ENCODE measurements at places on chromosomes 5 and 9. TPM values are rescaled to one million over a fixed set of nuclear protein-coding genes. Genes with fewer than 3 reads are reported as not detected.

DNA sequence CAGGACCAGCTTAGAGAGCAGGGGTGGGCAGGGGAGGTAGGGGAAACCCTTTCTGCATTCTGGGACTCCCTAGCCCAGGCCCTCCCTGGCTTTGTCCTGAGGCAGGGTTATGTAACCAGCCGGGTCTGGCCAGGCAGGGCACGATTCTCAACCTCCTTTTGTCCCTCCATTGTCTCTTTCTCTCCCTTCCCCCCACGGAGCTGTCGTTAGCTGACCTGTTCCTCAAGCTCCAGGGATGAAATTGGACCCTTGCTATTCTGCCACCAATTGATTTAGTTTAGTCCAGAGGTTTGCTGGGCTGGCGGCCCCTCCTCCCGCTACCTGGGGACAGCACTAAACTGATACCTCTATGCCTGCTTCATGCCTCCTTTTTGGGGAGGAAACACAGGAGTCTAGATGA, 9.4 kb upstream of the NDST1 start:
- H3K27ac ChIP-seq: peak overlapping the region; percentile 78
- H3K36me3 ChIP-seq: peaks cover 4% of the 10 kb centered on the region
- DNase-seq: no peak
- no peaks in the 10 kb centered on the region for H3K27me3 ChIP-seq

DNA sequence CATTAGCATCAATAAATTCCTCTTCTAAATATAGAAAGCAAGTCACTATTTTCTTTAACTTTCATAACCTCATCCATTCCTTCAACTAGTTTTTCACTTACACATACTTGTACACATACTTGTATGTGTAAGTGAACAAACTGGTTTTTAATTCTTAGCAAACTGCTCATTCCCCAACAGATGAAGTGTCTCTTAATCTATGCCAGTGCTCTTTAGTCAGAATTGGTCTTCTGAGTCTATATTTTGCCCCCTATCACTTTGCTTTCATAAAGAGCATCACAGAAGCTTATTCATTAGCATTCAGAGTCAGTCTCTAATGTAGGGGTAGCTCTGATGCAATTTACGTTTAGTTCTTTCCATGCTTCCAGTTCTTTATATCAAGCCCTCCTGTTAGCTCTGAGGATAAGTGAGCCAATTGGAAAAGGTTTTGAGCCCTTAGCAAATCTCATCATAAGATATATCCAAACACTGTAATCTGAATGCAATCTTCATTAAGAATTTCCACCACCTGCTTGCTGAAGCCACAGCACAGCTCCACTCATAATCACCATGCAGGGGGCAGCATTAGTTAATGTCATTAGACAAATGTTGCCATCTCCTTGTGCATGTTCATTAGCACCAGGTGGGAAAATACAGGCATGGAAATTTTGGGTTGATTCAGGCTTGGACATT, 178.5 kb upstream of the SLC24A2 start:
- no peak overlapping the region for H3K4me3 ChIP-seq
- DNase-seq: no peak
- H3K36me3 ChIP-seq: no peaks in the 10 kb centered on the region
- H3K27ac ChIP-seq: no peak overlapping the region
- H3K27me3 ChIP-seq: no peaks in the 10 kb centered on the region

GRCh38 chr5:104643320-104643719, 1080.7 kb upstream of the NUDT12 start:
- no peaks in the 10 kb centered on the region for H3K27me3 ChIP-seq
- H3K27ac ChIP-seq: no peak overlapping the region
- H3K4me1 ChIP-seq: no peaks in the 10 kb centered on the region
- no peaks in the 10 kb centered on the region for H3K36me3 ChIP-seq
- H3K4me3 ChIP-seq: no peak overlapping the region

DNA sequence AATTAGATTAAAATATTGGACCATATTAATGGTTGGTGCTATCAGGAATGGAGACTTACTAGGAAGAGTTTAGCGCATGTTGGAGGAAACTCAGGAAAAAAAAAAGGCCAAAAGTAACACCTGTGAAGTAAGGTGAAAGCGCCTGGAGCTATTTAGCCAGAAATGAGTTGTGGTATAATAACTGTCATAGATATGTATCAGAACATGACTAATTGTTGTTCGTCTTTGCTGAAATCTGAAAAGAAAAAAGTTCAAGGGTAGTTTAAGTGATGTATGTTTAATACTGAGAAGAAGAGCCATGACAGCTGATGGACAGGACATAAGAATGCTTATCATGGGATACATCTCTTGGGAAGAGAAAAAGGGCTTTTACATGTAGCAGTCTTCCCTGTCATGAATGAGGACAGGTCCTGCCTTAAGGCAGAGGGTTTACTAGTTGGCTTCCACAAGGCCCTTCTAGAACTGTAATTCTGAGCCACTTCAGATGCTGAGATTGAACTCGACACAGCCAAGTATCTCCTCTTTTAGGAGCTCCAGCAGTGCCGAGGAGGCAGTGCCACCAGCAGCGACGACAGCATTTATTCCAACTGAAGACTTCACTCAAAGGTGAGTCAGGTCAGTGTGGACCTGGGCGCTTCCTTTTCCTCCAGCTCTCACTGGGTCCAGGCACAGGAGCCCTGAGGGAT, 940 bp upstream of the CAMK4 start:
- no peak overlapping the region for H3K27ac ChIP-seq
- H3K4me1 ChIP-seq: peaks cover 26% of the 10 kb centered on the region
- H3K36me3 ChIP-seq: no peaks in the 10 kb centered on the region
- DNase-seq: no peak
- H3K4me3 ChIP-seq: peak overlapping the region; percentile 79
- peaks cover 28% of the 10 kb centered on the region for H3K27me3 ChIP-seq

GRCh38 chr5:129747572-129748407, at the start of gene MINAR2:
MINAR2 (plus strand) TSS chr5:129748094; CDS start chr5:129748191, 97 bp downstream.
- H3K27ac ChIP-seq: no peak within 1 kb of the TSS
- H3K36me3 ChIP-seq: no peaks in the 10 kb centered on the region
- H3K27me3 ChIP-seq: no peaks in the 10 kb centered on the region
- no peak for DNase-seq
- no peaks in the 10 kb centered on the region for H3K4me1 ChIP-seq

DNA sequence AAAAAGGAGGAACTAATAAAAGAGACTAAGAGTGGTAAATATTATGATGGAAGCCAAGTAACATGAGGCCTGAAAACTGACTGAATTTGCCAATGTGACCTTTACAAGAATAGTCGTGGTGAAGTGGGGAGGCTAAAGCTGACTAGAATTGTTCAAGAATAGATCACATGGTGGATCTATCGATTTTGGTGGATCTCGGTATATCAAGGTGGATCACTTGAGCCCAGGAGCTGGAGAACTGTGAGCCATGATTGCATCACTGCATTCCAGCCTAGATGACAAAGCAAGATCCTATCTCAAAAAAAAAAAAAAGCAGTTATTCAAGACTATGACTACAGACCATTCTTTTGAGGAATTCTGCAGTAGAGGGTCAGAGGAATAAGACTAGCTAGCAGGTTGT, 15.1 kb downstream of the ERMP1 start:
- no peak for DNase-seq
- no peak overlapping the region for H3K27ac ChIP-seq
- H3K4me3 ChIP-seq: no peak overlapping the region
- no peaks in the 10 kb centered on the region for H3K27me3 ChIP-seq

- no peak overlapping the region for H3K27ac ChIP-seq
- no peak overlapping the region for H3K4me3 ChIP-seq
- H3K4me1 ChIP-seq: no peaks in the 10 kb centered on the region
Measured at GRCh38 chr9:70883056-70883455, 238.4 kb downstream of the TRPM3 start.

DNA sequence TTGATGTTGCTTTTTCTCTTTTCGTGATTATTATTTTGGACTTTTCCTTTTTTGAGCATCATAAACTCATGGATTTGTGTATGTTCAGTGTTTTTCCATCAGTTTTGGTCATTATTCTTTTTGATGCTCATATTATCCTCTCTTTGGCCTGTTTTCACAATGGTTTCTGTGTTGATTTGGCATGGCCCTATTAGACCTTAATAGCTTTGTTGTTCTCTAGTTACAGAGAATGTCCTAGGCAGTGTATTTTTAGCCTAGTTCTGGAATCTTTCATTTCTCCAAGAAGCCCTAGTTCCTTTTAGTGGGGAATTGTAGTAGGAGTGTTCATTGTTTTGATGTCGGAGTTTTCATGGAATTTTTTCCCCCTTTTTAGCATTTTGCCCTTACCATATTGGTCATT, 41.3 kb upstream of the ROPN1L start:
- no peak for DNase-seq
- no peak overlapping the region for H3K4me3 ChIP-seq
- peaks cover 31% of the 10 kb centered on the region for H3K36me3 ChIP-seq

The RPL35 gene
- total RNA-seq: 1,001 TPM

The BNC2 gene
- 2.6 TPM for total RNA-seq

The HK3 gene
- 167 TPM for total RNA-seq

The CAMK2A gene
- 1.1 TPM for total RNA-seq

The IER5L gene
- total RNA-seq: 10.3 TPM

The EIF4E1B gene
- total RNA-seq: not detected
